ENCODE measurements at places on chromosomes 4 and X.

DNA sequence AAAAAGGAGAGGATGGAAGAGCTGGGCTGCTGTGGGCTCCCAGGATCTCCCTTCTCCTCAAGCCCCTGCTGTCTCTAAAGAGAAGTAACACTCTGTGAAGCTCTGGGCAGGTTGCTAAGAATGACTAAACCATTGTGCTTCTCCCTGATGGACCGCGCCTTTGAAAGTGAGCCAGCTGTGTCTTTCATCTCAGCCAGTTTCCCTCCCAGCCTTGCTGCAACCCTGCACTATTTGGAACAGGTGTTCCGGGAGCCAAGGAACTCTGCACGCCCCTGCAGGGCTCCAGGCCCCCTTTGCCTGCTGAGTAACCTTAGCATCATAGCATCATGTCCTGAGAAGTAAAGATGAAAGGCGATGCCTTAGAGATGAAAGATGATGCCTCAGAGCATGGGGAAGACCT is 39.7 kb downstream of the SMIM20 start:
- DNase-seq: no peak

DNA sequence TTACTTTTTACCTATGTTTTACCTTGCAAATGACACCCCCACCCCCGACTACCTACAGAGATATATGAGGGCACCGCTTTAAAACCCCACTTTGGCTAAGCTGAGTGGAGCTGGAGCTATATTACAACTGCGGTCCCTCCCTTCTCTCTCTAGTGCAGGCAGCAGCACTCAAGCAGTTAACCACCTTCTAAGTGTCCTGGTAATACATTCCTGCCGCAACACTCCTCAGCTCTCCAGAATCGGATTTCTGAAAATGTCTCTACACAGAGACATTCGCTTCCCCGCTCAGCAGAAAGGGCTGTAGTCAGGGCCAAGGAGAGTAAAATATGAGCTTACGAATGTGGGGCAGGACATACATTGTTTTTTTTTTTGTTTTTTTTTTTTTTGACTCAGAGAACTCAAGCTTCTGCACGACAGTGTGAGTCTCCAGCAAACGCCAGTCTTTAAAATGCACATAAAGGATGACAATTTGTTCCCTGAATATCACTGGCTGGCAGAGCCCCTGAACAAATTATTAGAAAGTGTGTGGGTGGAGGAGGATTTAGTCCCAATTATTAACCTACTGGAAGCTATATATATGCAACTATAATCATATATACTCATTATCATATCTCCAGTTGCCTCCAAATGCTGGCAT is 287.0 kb upstream of the TET2 start:
- no peak for DNase-seq

DNA sequence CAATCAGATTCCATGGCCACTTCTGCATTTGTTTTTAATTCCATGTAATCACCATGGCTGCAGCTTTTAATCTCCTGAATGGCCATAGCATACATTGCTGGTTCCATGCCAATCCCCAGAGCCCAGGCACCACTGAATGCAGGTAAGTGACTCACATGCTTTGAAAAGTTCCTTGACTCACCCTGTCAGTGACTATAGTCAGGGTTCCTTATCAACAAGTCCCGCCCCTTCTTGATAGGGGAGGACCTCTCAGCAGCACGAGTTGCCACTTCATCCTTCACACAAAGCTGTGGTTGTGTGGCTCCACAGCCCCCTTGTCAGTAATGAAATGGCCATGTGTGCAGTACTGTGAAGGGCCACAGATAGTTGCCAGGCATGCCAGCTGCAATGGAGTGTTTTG is 516.6 kb downstream of the PPARGC1A start:
- DNase-seq: peak; percentile 30

GRCh38 chrX:17474892-17475291 is 99.9 kb downstream of the NHS start:
- no peak for DNase-seq

DNA sequence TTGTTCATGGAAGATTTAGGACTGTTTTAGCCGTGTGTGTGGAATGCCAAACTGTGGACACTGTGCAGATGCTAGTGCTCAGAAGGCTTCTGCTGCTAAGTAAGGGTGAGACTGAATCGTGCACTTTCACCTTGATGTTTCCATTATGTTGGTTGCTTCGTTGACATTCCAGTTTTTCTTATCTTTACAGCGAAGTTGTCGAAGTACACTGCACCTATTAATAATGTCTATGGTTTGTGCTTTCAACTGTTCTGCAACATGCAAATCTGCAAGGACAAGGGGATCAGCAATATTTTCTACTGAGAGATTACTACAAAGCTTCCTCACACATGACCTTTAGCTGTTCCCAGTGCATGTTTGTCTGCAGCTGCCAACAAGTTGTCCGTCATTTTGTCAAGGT is 67.7 kb downstream of the UGT2A3 start:
- no peak for DNase-seq

- DNase-seq: no peak
Measured at GRCh38 chr4:88971536-88971935, 85.4 kb downstream of the FAM13A start.

DNA sequence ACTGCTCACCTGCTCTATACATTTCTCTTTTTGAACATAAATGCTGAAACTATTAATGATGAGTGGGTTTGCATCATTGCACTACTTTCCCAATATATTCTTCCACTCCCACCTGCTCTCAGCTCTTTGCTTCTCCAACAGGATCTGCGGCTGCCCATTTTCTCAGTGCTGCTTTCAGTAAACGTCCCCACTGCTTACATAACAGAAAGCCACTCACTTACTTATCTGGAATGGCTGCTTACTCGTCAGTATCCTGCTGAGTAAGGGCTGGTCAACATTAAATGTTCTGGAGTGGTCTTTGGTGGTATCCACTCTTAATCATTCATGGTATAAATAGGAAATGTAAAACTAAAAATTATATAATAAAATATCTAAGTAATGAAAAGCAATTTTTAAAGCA is 112.8 kb upstream of the HPF1 start:
- no peak for DNase-seq

DNA sequence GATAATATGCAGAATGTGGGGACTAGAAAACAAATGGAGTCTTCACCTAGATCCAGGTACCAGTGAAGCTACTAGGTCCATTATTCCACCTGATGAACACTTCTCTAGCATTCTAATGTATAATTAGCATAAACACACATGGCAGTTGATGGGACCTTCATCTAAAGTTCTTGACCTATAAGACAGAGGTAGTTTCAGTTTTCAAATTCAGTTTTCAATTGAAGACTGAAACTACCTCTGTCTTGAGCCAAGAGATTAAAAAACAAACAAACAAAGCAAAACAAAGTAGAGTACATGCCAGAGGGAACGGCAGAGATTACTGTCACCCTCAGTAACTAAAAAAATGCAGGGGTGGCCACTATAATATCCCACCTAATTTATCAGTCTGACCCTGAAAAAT is 199.9 kb upstream of the NEIL3 start:
- no peak for DNase-seq

GRCh38 chrX:21379991-21380390 is 5.8 kb downstream of the CNKSR2 start:
- no peak for DNase-seq

GRCh38 chr4:2948895-2949781 is 14.1 kb downstream of the NOP14 start:
- no peak for DNase-seq

GRCh38 chr4:158810487-158811215 is 41.8 kb downstream of the FNIP2 start:
- peak; percentile 65 for DNase-seq

GRCh38 chr4:96356591-96357370 is 516.9 kb downstream of the PDHA2 start:
- DNase-seq: no peak
